ENCODE measurements at places on chromosomes 2 and 18.

DNA sequence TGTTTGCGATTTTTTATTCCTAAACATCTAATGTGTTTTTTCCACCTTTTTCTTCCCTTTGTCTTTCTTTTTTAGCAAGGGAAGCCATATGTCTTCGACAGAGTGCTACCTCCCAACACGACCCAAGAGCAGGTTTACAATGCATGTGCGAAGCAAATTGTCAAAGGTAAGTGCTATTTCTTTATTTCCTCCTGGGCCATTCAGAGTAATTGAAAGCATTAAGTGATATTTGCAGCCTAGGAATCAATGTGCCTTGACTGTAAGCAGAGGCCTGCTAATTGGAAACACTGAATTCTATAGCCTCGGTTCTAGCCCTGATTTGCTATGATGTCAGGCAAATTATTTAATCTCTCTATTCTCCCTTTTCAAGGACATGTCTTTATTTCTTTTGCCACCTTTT is 47.0 kb downstream of the KIF5C start:
- DNase-seq, result no peak

DNA sequence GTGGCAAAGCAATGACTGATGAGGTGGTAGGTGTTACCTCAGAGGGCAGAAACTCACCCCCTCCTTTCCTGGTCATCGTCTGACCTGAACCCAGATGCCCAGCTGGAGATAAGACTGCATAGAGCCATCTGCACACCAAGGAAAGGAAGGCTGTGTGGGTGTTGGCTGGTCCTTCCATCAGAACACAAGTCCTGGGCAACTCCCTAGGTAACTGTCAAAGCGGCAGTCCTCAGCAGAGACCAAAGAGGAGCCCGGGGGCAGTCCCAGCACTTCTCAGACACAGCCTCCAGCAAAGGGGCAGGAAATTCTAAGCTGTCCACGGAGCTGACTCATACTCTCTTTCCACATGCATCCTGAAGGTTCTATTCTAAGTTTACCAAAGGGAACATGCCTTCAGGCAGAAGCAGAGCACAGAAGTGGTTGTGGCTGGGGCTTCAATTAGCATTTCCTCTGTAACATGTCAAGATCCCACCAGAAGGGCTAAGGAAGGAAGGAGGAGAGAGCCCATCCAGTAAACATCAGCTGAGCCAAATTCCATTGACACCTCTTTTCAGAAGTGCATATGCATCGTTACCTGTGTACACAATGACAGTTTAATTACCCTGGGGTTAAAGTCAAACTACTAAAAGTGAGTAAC is 54.7 kb downstream of the SPRED2 start:
- no peak for DNase-seq

DNA sequence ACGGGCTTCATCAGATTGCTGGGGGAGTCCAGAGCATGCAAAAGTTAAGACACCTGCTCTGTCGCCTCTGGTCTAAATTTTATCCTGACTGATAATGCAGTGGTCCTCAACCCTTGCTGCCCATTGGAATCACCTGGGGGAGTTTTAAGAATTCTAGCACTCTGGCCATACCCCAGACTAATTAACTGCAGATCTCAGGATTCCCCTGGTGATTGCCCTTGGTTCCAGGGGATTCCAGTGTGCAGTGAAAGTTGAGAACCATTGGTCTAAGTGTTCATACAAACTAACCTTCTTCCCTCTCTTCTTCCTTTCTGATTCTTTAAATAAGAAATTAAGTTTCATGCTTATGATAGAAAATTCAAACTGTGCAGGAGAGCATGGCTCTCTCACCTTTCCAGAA is 105.7 kb upstream of the MGAT5 start:
- DNase-seq, result no peak

DNA sequence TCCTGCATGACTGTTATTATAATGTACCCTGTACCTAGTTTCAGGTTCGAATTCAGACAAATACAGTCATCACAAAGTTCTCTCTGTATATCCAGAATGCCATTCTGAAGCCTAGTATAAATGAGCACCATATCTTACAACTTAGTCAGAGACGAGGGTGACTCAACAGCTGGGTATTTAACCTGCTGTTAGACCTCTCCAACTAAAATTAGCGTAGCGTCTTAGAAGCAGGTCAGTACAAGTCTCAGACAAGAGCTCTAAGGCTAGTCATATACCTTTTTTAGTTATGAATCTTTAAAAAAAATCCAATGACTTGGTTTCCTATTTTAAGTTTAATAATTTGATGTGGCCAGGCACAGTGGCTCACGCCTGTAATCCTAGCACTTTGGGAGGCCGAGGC is 74.1 kb downstream of the CABYR start:
- DNase-seq, result no peak

DNA sequence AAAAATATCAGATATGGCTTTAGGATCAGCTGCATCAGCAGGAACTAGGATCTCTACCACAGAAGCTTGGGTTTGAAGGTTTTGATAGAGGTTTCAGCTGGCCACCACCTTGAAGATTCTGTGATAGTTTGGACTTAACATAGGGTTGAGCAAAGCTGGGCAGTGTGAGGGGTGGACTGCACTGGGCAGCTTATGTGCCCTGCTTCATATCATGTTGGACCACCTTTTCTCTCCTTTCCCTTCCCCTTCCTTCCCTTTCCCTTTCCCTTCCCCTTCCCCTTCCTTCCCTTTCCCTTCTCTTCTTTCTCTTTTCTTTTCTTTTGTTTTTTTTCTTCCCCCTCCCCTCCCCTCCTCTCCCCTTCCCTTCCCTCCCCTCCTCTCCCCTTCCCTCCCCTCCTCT is 196.3 kb upstream of the CXCR4 start:
- no peak for DNase-seq

DNA sequence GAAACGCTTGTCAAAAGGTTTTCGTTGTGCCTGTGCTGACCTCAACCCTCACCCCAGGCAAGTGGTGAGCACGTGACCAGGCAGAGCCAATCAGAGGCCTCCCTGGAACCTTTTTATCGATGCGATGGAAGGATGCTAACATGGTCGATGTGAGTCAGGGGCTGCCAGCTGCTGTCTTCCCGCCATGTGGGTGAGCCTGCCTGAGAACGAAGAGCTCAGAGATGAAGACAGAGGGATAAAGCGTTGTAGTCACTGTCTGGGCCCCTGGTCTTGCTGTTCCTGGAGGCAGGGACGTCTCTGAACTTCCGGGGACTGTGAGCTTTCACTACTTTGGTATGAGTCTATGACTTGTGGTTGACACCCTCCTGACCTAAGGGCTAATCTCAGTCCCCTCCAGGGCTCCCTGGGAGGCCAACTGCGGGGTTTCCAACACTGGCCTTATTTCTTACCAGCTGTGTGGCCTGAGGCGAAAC is 18.6 kb downstream of the DNMT3A start:
- DNase-seq, result peak; percentile 37

DNA sequence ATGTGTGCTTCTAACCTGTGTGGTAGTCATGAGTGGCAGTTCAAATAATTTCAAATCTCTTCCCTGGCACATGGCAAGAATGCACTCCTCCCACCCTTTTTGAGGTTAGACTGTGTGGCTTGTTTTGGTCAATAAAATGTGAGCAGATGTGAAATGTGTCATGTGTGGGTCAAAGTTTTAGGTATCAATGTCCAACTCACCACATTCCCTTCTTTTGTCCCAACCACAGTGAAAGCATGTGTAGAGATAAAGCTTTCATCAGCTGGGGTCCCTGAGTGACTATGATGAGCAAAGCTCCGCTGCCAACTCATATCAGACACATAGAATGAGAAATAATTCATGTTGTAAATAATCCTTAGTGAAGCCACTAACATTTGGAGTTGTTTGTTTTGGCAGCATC is 118.2 kb downstream of the PAX3 start:
- no peak for DNase-seq

GRCh38 chr2:202221873-202222272 is 16.5 kb downstream of the SUMO1 start:
- DNase-seq, result no peak

DNA sequence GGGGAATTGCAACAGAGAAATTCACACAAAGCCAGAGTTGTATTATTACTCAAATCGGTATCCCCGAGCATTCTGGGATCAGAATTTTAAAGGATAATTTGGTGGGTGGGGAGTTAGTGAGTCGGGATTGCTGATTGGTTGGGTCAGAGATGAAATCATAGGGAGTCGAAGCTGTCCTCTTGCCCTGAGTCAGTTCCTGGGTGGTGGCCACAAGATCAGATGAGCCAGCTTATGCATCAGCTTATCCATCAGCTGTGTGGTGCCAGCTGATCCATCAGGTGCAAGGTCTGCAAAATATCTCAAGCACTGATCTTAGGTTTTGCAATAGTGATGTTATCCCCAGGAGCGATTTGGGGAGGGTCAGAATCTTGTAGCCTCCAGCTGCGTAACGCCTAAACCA is 34.3 kb upstream of the ITM2C start:
- DNase-seq, result no peak

- no peak for DNase-seq
Measured at GRCh38 chr18:58276789-58277739, 233.0 kb downstream of the NEDD4L start.

GRCh38 chr2:127226520-127227263 is 6.6 kb upstream of the CYP27C1 start:
- DNase-seq, result no peak

GRCh38 chr18:22813648-22814328 is 119.3 kb upstream of the RBBP8 start:
- DNase-seq, result no peak

DNA sequence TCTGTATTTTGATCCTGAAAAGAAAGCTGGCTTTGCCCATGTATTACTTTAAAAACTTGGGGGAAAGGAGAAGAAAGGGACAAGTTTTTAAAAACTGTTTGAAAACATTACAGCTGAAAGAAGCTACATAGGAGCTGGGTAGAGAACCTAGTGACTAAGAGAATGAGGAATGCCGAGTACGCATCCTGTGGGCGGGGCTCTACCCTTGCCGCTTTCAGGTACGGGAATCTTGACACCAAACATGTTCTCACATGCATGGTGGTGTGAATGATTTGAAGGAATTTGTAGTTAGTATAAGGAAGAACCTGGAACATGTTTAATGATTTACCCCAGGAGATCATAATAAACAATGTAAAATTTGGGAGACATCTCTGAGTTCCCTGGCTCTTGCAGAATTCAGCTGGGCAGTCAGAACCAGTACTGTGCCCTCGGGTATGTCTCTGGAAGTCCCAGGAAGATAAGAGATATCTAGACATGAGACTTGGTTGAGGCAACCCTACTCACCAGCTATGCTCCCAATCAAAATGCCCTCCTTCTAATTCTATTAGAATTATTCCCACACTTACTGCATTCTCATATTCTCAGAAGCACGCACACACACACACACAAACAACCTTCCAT is 16.5 kb upstream of the TGFA start:
- DNase-seq, result no peak

DNA sequence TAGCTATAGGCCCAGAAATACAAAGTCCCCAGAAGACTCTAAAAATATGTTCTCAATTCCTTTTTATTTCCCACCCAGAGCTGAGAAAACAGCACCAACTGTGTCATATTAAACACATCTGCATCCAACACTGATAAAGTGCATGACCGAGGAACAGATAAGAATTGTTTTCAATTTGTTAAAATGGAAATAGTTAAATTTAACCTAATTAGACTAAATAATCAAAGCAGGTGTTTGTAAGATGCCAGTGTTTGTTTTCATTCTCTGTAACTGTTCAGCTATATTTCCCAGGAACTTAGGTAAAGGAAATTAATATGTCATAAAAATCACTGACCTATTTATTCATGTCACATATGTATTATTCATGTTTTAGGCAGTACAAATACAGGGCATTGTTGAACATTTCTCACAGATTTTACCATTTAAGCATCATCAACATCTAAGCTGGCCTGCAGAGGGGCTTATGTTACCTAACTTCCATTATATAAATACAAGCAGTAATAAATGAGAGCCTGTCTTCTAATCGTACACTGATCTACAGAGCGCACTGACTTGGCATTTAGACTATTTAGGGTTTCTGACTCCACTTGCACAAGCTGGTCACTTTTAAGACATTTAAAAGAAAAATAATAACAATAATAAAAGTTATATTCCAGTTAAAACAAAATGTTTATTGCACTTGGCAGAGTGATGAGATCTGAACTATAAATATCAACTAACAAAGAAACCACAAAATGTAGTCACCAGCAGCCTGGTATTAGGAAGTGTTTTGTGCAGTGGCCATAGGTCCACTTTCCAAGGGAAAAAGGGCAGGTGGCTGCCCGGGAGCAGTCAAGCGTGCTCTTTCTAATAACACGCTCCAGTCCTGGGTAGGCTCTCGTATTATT is 86.6 kb upstream of the ZFP36L2 start:
- no peak for DNase-seq

DNA sequence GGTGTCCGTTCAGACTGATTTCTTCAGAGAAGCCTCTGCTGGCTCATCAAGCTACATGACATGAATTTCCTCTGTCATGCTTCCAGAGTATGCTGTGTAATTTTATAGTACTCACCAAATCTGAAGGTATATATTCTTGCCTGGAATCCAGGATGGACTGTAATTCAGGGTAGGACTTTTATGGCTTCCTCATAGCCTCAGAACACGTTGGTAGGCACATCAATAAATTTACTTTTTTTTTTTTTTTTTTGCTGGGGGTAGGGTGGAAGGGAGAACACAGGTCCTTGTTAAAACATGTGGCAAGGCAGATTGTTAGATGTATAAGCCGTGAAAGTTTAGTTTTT is 34.4 kb downstream of the MTA3 start:
- no peak for DNase-seq

DNA sequence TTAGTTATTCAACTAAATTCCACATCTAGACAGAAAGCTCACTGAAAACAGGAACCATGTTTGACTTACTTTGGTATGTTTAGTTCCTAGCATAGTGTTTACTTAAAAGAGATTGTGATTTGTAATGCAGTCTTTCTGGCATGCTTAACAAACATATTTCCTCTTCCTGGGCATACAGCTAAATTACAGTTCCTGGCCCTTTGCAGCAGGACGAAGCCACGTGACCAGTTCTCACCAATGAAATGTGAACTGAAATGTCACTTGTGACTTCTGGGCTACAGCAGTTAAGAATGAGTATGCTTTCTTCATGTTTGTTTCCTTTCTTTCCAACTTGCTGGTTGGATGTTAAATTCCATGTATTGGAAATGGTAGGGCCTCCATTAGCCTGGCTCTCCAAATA is 330.5 kb downstream of the FIGN start:
- DNase-seq, result no peak

- DNase-seq, result no peak
Measured at GRCh38 chr2:215020283-215020682, 118.1 kb downstream of the ABCA12 start.

DNA sequence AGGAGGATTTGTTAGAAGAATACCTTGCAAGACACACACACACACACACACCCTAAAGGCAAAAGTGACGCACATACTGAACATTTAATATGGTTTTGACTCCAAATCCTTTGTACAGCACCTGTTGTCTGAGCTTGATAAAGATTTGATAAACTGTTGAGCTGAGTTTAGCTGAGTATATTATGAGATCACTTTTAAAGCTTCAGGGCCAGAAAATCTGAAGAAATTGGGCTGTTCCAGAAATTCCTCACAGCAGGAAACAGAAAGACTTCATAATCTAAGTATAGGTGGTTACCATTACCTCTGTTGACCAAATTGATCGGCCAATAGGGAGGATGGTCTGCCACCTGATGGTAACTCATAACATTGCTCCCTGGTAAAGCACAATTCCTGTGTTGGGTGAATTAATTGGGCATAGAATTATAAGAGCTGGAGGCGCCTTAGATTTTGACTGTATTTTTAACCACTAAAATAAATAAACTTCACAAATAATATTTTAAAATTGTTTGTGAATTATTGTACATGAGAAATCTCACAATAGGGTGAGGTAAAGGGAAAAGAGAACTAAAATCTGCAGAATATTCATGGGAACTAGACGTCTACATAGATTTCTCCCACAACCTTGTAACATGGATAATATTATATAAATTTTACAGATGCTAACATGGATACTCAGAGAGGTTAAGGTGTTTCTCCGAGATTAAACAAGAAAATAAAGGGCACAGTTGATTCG is 21.8 kb upstream of the RPIA start:
- DNase-seq, result peak; percentile 31
